ENCODE measurements at places on chromosomes 5 and 9. TPM values are rescaled to one million over a fixed set of nuclear protein-coding genes. Genes with fewer than 3 reads are reported as not detected.

- no peaks in the 10 kb centered on the region for H3K36me3 ChIP-seq
- no peak overlapping the region for H3K27ac ChIP-seq
- H3K27me3 ChIP-seq: no peaks in the 10 kb centered on the region
- H3K4me1 ChIP-seq: peaks cover 20% of the 10 kb centered on the region
These were observed 346.9 kb downstream of the GADD45G start for GRCh38 chr9:89951675-89952074.

The SSNA1 gene
- 105 TPM for polyA plus RNA-seq

DNA sequence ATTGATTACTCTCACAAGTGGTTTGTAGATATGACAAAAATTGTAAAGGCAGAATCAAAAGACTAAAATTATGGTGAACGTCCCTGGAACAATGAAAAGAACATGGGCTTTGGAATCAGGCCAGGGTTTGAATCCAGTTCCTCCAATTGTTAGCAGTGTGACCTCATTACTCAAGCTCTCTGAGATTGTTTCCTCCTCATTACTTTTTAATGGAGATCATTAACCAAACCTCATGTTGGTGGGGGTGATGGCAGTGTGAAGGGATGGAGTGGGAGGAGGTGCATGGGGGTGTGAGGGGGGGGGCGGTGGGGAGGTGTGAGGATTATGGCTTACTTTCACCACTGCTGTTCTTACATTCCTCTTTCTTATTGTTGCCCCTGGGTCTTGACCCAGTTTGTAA is 44.1 kb upstream of the FOXE1 start:
- no peaks in the 10 kb centered on the region for H3K27me3 ChIP-seq
- no peak overlapping the region for H3K27ac ChIP-seq
- no peaks in the 10 kb centered on the region for H3K36me3 ChIP-seq

The CRAT gene
- 58.3 TPM for polyA plus RNA-seq

GRCh38 chr5:6417657-6418056 is 31.0 kb upstream of the UBE2QL1 start:
- H3K4me1 ChIP-seq: peaks cover 20% of the 10 kb centered on the region
- H3K4me3 ChIP-seq: no peak overlapping the region
- H3K27ac ChIP-seq: no peak overlapping the region
- no peaks in the 10 kb centered on the region for H3K27me3 ChIP-seq
- H3K36me3 ChIP-seq: no peaks in the 10 kb centered on the region
- no peak for DNase-seq

DNA sequence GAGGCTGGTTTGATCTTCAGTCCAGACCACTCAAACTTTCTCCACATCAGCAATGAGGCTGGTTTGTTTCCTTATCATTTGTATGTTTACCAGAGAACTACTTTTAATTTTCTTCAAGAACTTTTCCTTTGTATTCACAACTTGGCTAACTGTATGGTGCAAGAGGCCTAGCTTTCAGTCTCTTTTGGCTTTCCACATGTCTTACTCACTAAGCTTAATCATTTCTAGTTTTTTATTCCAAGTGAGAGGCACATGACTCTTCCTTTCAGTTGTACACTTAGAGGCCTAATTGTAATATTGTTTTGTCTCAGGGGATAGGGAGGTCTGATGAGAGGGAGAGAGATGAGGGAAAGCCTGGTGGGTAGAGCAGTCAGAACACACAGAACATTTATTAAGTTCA is 554.0 kb upstream of the ARRDC3 start:
- H3K4me3 ChIP-seq: no peak overlapping the region
- DNase-seq: no peak
- H3K27ac ChIP-seq: no peak overlapping the region
- H3K27me3 ChIP-seq: no peaks in the 10 kb centered on the region

The DBH gene
- not detected for polyA plus RNA-seq

- no peaks in the 10 kb centered on the region for H3K4me1 ChIP-seq
- DNase-seq: no peak
- no peaks in the 10 kb centered on the region for H3K27me3 ChIP-seq
- H3K27ac ChIP-seq: no peak overlapping the region
- H3K36me3 ChIP-seq: no peaks in the 10 kb centered on the region
- no peak overlapping the region for H3K4me3 ChIP-seq
These were observed 117.5 kb downstream of the FSTL4 start for GRCh38 chr5:133494923-133495246.

- no peak overlapping the region for H3K4me3 ChIP-seq
- H3K27ac ChIP-seq: no peak overlapping the region
- no peaks in the 10 kb centered on the region for H3K4me1 ChIP-seq
- H3K36me3 ChIP-seq: no peaks in the 10 kb centered on the region
These were observed 183.7 kb downstream of the TAF11L14 start for GRCh38 chr5:17817990-17818389.

The RGS7BP gene
- polyA plus RNA-seq: not detected

Data from sigmoid colon (tissue), 7 donors.